ENCODE measurements at places on chromosomes 3 and 15.

GRCh38 chr3:108098003-108098370, 7.2 kb upstream of the CD47 start:
- no peak for DNase-seq

DNA sequence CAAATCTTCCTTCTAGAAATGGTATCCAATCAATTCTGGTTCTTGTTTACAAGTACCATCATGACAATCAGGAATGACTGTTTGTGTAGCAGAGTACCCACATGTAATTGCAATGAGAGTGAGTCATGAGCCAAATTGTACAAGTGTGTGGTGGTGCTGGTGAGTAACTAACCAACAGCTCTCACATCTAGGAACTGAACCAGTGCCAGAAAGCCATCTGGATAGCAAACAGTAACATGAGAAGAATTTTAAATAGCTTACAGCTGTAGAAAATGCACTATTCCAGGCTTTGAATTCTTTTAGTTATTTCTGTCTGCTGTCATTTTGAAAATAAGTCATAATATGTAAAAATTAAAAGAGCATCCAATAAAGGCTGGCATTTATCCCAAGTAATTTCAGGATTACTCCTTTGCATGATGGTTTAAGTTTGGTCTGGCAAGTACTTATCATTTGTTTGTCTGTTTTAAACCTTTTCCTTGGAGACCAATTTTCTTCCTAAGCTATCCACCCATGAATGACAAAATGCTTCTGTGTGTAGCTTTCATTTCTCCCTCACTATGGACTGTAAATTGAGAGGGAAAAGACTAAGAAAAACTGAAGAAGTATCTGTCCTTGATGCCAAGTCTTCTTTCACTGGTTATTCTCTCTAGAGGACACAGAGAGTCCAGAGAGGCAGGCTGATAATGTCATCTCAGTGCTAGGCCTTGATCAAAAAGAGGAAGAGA, 60.0 kb downstream of the PIK3CB start:
- DNase-seq, result peak; percentile 11

DNA sequence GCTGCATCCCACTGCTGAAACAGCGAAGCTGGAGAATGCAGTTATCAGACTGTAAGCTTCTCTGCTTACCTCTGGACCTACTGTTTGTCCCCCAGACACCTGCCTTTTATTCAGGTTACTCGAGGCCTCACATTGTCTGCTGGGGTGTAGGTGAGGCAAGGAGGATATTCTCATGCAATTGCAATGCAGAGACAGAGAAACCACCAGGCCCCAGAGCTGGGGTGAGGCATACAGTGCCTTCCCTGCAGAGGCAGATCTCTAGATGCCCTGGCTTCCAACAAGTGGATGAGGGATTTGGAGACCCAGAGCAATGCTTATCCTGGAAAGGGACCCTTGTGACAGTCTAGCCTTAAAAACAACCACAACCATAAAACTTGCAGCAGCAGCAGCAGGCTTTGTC, 263.4 kb upstream of the ST8SIA2 start:
- DNase-seq, result no peak

DNA sequence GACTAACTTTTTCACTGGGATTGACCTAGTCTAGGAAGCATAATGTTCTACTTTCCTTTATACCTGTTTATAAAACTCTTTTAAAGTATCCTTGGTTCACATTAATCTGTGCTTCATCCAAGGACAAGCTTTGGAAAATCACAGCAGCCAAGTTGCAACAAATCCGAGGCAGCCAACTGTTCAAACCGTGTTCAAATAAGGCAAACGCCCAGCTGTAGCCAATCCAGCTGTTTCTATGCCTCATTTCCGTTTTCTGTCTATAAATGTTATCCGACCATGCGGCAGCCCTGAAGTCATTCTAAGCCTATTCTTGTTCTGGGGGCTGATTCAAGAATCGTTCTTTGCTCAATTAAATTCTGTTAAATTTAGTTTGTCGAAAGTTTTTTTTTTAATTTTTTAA, 78.3 kb downstream of the FMN1 start:
- no peak for DNase-seq

GRCh38 chr3:50126287-50127211, 28.6 kb upstream of the SEMA3F start:
- no peak for DNase-seq

DNA sequence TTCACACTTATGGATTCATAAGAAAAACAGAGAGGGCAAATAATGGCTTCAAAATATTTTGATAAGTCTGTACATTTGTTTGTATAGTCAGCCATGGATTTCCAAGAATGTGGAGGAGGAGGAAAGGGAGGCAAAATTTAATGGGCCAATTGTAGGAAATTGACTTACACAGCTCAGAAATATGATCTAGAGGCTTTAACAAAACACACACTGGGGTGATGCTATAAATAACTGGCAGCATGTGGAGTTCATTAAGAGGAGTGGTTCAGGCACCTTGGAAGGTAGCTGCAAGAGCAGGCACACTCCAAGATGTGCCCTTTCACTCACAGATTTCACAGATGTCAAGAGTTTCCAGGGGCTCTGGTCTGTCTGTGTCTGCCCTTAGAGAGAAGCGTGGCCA, 193.4 kb upstream of the RASGRP1 start:
- DNase-seq, result no peak

DNA sequence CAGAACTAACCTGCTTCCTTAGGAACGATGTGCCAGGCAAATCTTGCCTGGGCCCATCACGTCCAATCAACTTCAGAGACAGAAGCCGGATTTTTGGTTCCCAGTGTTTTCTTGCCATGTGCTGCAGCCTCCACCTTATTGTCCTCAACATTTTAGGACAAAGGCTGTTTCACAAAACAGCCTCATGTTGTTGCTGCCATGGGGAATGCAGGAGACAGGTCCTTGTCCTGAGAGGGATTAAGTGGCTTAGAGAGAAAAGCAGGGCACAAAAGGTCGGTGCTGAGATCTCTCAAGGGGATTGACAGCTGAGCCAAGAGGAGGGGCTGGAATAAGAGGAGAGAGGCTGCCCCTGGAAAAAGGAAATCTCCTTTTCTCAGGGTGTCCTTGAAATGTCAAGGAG, 11.3 kb upstream of the NMNAT3 start:
- DNase-seq, result no peak

DNA sequence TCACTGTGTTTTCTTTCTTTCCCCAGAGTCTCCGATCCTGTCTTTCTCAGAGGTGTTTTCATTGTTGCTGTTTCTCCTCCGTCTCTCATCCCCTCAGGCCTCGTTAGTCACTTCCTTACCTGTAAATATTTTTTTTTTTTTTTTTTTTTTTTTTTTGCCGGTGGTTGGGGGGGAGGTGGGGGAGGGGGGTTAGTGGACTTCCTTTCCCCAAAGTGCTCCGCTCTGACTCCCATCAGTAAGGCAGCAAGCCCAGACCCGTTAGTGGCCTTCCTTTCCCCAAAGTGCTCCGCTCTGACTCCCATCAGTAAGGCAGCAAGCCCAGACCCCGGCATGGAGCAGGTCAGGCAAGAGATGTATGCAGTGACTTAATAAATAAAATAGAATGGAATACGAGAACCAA, 97.1 kb upstream of the TNFAIP8L3 start:
- DNase-seq, result no peak

DNA sequence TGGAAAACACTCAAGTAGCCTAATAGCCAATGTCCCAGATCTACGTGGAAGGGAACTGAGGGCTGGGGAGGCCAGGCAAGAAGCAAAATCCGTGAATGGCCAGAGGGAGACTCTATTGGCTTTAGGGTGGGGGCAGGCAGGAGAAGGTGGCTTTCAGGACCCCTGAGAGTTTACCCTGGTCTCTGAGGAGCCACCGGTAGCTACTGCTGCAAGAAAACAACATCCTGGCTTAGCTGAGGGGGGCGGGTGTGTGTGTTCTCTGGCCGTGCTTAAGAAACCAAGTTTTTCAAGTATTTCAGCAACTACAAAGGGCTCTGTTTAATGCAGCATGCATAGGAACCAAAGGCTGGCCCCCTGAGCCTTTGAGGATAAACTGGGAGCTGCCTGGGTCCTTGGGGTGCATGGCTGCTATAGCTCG, 47.6 kb upstream of the TRPM1 start:
- DNase-seq, result no peak

DNA sequence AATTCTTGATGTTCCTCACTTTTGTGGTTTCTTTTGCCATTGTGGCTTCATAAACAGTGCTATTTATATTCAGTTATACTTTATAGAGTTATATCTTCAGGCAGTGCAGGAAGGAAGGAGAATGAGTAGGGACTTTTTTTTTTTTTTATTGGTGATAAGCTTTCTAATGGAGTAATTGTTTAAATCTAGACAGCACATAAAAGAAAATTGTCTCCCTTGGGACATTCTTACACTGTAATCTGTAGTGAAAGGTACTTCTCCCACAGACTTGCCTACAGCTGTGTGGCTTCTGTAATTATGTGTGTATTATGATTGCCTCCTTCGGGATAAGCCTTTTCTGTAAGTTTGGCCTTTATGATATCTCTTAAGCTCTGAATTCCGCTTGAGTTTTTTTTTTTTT, 41.6 kb downstream of the WDR76 start:
- DNase-seq, result no peak

- no peak for DNase-seq
These were observed 164.1 kb upstream of the SLC2A2 start for GRCh38 chr3:171190668-171191067.

- DNase-seq, result no peak
These were observed 217.8 kb downstream of the CHST2 start for GRCh38 chr3:143337387-143337786.

GRCh38 chr3:45011756-45012508, 14.2 kb upstream of the CLEC3B start:
- no peak for DNase-seq

- DNase-seq, result no peak
These were observed 27.2 kb upstream of the UBE2Q2 start for GRCh38 chr15:75815811-75816719.

GRCh38 chr3:159987291-159987711, 1.3 kb upstream of the IL12A start:
- no peak for DNase-seq

GRCh38 chr3:69739204-69740102, at the start of gene MITF:
Gene MITF (plus strand): TSS chr3:69739464. CDS start chr3:69739598, 134 bp downstream.
- peak; percentile 44 for DNase-seq

- DNase-seq, result no peak
These were observed 9.2 kb upstream of the CCDC33 start for GRCh38 chr15:74226761-74227540.

DNA sequence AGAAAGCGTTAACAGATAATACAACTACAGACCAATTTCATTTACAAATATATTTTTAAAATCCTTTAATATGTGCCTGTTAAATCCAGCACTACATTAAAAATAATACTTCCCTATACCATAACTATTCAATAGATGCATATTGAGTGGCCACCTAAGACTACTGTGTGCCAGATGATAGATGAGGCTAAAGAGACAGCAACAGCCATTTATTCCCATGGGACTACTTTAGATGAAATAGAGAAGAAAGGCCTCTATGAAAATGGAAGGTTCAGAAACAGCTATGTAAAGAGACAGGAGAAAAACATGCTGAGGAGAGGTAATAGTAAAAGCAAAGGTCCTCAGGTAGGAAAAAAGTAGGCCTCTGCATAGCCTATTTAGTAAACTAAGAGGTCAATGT, 358.1 kb downstream of the ULK4 start:
- no peak for DNase-seq

DNA sequence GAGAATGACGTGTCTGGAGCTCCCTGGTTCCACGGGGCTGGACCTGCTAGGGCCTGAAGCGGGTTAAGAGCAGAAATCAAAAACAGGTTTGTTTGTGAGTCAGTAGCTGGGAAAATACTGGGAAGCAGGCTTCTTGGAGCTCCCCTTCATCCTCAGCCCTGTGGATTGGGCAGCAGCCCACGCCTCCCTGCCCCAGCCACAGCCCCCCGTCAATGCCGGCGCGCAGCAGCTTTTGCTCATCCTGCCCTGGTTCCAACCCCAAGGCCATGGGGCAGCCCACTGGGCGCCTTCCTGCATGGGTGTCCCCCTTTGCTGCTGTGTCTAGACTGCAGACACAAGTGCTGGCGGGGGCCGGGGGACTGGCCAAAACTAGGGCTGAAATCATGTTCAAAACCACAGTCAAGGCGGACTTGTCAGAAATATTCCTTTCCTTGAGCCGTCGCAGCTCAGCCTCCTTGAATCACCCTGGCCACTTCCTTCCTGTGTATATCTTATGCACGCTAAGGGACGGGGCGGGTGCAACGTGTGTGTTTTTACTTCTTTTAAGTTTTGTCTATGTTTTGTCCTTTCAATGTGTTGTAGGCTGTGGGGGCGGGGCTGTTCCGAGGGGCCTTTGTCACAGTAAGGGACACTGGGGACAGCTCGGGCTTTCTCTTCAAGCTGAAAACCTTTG, 108.1 kb downstream of the KLF13 start:
- DNase-seq, result peak; percentile 85

DNA sequence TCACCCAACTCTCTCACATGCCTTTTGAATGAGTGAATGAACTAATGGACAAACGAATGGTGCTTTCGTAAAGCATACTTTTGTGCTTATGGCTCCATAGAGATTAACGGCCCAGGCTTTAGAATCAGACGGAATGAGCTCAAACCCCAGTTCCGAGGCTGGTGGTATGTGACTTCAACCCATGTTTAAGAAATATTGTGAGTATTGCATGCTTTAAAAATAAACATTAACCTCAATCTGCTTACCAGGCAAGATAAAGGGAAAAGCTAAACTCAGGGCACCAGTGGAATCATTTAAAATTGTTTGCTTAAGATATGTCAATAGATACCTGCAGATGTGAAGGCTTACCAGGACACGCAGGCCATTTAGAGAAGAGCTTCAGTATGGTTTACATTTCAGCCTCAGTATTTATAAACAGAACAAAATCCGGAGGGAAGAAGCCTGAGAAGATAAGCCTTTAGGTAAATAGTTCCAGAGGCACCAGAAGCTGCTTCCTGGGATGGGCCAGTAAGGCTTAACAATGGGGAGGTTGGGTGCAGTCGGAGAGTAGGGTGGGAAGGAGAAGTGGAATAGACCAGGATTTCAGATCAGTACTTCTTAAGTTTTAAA, 186.4 kb downstream of the ADAMTS9 start:
- DNase-seq, result no peak
